ENCODE measurements at places on chromosomes 11 and 22.
A peak's percentile ranks its signal among the peaks of the same experiment; 100 is the strongest.

- no peak for DNase-seq
Observed at GRCh38 chr11:73651252-73651651, 4.9 kb downstream of the PLEKHB1 start.

DNA sequence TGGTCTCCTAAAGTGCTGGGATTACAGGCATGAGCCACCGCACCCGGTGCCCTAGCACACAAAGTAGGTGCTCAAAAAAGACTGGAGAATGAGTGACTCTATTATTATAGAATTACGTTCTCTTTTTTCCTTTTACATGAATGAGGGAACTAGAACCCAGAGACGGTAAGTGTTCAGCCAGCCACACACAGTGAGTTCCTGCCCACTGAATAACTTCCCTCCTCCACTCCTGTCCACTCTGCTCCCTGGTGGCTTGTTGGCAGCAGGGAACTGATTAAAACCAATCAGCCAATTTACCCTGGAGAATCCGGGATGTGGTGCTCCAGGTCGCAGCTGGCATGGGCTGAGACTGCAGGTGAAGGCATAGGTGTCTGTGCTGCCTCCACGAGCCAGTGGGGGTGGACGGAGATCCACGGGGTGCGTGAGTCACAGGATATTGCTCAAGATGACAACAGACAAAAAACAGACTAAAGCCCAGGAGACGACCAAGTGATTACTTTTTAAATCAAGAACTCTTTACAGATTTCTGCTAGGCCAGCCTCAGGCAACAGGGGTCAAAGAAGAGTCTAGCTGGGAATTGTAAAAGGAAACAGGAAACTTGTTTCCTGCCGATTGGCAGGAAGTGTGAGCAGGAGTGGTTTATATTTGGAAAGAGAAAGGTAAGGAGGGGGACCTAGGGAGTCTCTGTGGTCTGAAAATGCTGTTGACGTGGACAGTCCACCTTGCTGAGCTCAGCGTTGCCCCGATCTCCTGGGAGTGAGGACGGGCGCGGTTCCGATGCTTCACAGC, 95.2 kb upstream of the TP53I11 start:
- DNase-seq, result no peak

DNA sequence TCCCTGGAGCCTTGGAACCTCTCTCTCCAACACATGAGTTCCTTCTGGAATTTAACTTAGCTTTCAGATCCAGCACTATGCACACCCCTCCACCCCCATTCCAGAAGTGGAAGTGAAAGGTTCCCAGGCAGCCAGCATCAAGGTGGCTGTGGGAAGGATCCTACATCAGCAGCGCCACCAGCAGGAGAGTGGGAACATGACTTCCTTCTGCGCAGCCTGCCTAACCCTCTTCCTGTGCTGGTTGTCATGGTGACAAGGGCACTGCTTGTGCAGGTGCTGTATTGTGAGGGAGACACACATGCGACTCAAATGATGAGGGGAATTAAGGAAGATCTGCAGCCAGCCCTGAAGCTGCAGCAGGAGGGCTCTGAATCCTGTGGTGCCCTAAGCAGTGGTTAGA, 904.5 kb upstream of the API5 start:
- DNase-seq, result no peak

DNA sequence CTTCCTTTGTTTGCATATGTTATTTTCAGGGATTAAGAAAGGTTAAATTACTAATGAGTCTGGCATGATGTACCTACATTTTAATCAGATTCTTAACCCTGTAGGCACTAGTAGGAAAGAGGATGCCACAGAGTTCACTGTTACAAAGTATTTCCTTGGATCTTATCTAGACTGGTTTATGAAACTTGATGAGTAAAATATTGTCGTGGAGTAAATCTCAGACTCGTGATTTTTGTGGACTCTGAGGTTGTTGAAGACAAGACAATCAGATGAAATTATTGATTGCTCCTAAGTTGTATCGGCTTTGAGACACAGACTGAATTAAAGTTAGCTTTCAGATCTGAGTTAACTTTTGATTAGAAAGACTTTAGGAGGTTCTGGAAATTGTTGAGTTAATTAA, 6.0 kb downstream of the KMT2A start:
- DNase-seq, result peak; percentile 52

- peak; percentile 74 for DNase-seq
Observed at GRCh38 chr11:118226781-118227180, 2.0 kb upstream of the JAML start.

DNA sequence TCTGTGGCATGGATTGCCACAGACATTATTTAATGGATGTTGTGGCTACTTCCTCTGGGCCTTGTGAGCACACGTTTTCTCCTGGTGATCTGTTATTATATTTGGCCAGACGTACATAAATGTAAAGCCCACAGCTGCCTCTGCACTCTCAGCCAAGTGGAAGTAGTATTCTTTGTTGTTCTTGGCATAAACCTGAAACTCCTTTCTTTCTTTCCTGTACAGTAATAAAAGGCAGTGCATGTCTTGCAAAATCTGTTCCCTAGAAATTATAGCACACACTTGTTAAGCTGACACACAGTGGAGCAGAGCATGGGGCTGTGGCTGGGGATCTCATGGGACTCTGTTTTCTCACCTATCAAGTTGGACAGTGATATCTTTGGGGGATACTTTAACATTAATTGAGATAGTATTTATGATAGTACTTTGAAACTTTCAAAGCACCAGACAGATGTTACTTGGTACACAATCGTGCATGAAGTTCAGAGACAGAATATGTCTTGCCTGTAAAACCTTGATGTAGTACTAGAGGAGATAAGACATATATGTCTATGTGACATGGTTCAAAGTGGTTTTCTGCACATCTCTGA, 20.9 kb downstream of the PANX1 start:
- no peak for DNase-seq

GRCh38 chr11:47207459-47207858, 7.3 kb upstream of the DDB2 start:
- DNase-seq, result no peak

DNA sequence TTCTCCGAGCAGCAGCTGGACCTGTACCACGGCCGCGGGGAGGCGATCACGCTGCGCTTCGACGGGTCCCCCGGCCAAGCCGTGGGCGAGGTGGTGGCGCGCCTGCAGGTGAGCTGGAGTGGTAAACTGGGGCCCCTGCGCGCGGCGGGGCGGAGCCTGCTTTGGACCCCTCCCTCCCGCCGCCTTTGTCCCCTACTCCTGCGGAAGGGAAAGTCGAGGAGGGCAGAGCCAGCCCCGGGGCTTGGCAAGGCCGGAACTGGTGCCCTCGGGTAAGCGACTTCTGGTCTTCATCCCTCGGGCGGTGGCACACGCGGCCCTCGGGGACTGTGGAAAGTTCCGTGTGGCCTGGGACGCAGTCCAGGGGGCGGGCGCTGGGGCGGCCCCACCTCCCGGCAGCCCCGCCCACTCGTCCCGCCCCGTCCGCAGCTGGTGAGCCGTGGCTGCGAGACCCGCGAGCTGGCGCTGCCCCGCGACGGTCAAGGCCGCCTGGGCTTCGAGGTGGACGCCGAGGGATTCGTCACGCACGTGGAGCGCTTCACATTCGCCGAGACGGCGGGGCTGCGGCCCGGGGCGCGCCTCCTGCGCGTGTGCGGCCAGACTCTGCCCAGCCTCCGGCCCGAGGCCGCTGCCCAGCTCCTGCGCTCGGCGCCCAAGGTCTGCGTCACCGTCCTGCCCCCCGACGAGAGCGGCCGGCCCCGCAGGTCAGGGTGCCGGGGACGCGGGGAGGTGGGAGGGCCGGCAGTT, 9.2 kb downstream of the SIPA1 start:
- DNase-seq, result no peak

- no peak for DNase-seq
Observed at GRCh38 chr22:42156121-42156520, 25.5 kb upstream of the CYP2D6 start.

DNA sequence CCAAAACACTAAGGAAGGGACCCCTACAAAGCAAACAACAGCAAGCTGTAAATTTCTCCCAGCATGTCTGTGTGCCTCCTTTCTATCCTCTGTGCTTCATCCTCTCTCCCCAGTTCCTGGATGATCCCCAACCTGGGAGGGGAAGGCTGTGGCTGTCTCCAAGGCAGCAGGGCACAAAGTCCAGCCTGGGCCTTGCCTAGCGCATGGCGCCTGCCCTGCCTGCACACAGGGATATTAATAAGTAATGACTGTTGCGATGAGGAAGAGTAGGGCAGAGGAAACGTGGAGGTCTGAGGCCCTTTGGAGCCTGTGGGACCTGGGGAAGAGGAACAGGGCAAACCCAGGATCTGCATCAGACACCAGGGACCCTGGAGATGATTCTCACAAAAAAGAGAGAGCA, 2.0 kb downstream of the USH1C start:
- DNase-seq, result no peak

DNA sequence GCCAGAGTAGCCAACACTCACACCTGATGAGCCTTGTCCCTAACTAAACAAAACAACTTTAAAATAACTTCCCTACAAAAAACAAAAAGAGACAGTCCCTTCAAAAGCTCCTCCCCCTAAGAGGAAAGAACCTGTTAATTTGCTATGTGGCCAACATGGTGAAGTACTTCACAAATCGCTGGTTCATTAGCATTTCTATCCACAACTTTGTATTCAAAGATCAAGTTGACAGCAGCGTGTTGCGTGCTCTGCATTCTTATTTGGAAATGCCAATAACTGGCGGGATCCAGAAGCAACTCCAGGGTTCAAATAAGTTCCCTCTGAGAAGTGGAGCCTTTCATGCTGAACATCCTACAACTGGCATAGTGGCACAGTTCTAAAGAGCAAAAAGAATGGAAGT, 48.6 kb downstream of the CADM1 start:
- DNase-seq, result no peak

GRCh38 chr11:123080015-123080414, 18.1 kb upstream of the HSPA8 start:
- DNase-seq, result no peak

DNA sequence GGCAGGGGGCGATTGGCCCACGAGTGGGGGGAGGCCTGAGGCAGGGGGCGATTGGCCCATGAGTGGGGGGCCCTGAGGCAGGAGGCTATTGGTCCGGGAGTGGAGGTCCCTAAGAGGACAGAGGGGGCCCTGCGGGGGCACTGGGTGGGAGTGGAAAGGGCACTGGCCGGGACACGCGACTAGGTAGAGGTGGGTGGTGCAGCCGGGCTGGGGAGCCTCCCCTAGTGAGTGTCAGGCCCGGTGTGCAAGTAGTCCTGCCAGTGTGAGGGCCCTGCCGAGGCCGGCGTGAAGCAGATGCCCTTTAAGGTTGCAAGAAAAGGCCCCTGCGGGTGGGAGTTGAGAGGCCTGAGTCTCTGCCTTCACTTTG, 909 bp upstream of the BRD1 start:
- DNase-seq, result no peak

DNA sequence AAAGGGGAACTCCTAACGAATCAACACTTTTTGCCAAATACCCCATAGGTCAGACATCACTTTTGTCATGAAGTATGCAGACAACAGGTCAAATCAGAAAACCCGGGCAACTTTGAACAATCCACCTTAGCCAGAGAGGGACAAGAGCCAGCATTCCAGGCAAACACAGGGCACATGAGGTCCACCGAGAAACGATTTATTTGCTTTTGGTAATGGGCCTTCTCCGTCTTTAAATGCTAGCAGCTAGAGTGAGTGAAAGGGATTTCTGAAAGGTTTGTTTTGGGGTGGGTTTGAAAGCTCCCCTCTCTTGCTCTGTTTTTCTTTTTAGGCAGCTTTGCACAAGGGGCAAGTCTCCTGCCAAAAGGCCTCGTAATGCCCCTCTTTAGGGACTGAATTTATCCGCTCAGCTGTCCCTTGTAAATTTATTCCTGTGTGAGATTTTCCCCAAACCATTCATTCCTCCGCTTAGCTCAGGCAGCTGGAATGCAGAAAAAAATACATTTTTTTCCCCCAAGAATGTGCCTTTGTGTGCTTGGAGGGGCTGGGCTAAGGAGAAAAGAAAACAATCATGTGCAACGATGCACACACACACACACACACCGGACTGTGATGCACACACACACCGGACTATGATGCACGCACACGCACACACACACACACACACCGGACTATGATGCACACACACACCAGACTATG, 196.9 kb downstream of the SNX19 start:
- DNase-seq, result no peak

DNA sequence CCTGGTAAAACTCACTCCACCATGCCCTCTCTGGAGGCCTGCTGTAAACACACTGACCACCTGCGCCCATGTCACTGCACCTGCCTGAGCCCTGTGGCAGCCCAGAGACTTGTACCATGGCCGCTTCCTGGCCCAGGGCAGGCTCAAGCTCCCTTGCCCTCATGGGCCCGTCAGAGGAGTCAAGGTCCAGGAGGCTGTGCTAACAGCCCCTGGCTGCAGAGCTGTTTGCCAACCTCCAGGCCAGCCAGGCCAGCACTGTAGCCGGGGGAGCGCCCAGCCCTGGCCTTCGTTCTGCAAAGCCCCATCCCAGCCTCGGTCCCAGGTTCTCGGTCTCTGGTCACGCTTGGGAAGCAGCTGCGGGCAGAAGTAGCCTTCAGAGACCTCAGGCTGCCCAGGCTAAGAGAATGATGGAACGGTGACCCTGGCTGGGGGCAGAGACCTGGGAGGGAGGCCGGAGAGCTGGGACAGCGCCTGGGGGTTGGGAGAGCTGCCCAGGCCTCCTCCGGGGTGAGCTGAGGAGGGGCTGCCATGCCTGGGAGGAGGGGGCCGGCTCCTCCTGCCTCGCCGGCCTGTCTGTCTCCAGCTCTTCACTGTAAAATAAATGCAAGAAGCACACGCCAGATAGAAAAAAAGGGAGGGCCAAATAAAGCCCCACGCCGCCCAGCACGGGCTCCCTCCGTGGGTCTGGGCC, 11.9 kb upstream of the TCF20 start:
- DNase-seq, result no peak

- DNase-seq, result no peak
Observed at GRCh38 chr11:115706626-115707135, 202.5 kb upstream of the CADM1 start.

- no peak for DNase-seq
Observed at GRCh38 chr11:34407121-34407813, 31.5 kb upstream of the CAT start.

GRCh38 chr11:11113626-11114025, 239.4 kb downstream of the CSNK2A3 start:
- no peak for DNase-seq

DNA sequence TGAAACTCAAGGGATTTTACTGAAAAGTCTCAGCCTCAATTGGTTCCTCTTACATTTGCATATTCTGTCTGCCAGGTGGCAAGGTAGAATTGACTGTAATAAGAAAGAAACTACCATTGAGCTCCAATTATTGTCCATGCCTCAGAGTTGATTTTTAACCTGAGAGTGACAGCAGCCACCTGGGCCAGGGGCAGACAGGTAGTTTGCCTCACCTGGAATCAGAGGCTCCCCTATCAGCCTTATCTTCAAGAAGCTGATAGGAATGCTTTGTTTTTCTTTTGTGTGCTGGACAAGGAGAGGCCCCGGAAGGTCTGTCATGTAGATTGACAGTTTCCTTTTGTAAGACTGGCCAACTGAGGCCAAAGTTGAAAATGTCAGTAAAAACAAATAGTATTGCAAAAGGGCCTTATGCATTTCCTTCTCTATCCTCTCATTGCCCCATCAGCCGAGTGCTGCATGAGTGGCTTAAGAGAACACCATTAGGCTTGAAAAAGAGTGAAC, 34.1 kb downstream of the CD44 start:
- no peak for DNase-seq

- DNase-seq, result no peak
Observed at GRCh38 chr22:44893731-44894080, 116.1 kb downstream of the PHF21B start.
